ENCODE measurements at places on chromosomes 16 and 17. TPM values are rescaled to one million over a fixed set of nuclear protein-coding genes. Genes with fewer than 3 reads are reported as not detected.

MAPT gene
- total RNA-seq = 5.0 TPM

KRT31 gene
- 0.74 TPM for total RNA-seq

CSH1 gene
- total RNA-seq = 1.2 TPM

SCNN1B gene
- 0.55 TPM for total RNA-seq

CMTM1 gene
- total RNA-seq = 24.0 TPM

CFAP20 gene
- total RNA-seq = 92.4 TPM

KRTAP4-4 gene
- not detected for total RNA-seq

E4F1 gene
- total RNA-seq = 69.4 TPM

EPX gene
- total RNA-seq = not detected

IL21R gene
- 0.31 TPM for total RNA-seq

CD68 gene
- 6.4 TPM for total RNA-seq

CCL3 gene
- not detected for total RNA-seq

NKD1 gene
- 8.4 TPM for total RNA-seq

METTL22 gene
- 74.5 TPM for total RNA-seq

NPW gene
- 8.2 TPM for total RNA-seq

Data from testis (tissue), 5 donors.